ENCODE measurements at places on chromosomes 7 and 10. TPM values are rescaled to one million over a fixed set of nuclear protein-coding genes. Genes with fewer than 3 reads are reported as not detected.

- DNase-seq = no peak
Observed at GRCh38 chr10:52999258-52999657, 226.7 kb upstream of the MBL2 start.

GRCh38 chr10:11353006-11353896, 258.2 kb downstream of the USP6NL start:
- no peak for DNase-seq

DNA sequence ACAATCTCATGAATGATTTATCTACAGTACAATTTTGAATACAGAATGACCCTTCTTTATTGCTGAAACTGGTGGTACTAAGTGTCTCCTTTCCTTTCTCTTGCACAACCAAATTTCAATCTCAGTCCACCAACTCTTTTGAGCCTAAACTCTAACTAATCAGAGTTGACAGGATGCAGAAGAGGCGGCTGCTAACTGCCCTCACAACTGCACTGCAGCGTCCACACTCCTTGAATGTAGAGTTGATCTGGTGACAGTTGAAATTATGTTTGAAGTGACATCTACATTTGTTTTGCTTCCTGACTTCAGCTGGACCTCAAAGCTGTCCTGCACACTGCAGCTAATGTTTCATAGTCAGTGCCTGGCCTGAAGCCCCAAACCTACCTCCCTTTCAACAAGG, 139.6 kb downstream of the ZMYND11 start:
- no peak for DNase-seq

Gene COPG2
- 18.1 TPM for total RNA-seq

Gene GJD4
- total RNA-seq = not detected
